Mesothelial cell of epicardium (in vitro differentiated cells): ENCODE measurements at places on chromosomes 1 and 21. TPM values are rescaled to one million over a fixed set of nuclear protein-coding genes. Genes with fewer than 3 reads are reported as not detected.
A peak's percentile ranks its signal among the peaks of the same experiment; 100 is the strongest.

NCAM2 gene
- total RNA-seq: 31.3 to 34.0 TPM (median 33.8 TPM) in 3 replicates

RIMKLA gene
- total RNA-seq: 0.20 to 0.31 TPM (median 0.20 TPM) in 3 replicates

CYP4A11 gene
- total RNA-seq: not detected in 3 replicates

LAMC1 gene
- total RNA-seq: 164 to 170 TPM (median 168 TPM) in 3 replicates

LRRC38 gene
- not detected in 3 replicates for total RNA-seq

RUNX3 gene
- total RNA-seq: 0.07 to 0.13 TPM (median 0.07 TPM) in 3 replicates

LCE1F gene
- not detected in 3 replicates for total RNA-seq

PTCH2 gene
- 1.4 to 1.7 TPM (median 1.4 TPM) in 3 replicates for total RNA-seq

S100A2 gene
- 0.43 to 0.51 TPM in 2 of 3 replicates, not detected in the other for total RNA-seq

UBL4B gene
- 10.2 to 11.7 TPM (median 10.7 TPM) in 3 replicates for total RNA-seq

TBX19 gene
- 2.4 to 2.9 TPM (median 2.6 TPM) in 3 replicates for total RNA-seq

BCAR3 gene
- total RNA-seq: 9.0 to 9.2 TPM (median 9.1 TPM) in 3 replicates

DNA sequence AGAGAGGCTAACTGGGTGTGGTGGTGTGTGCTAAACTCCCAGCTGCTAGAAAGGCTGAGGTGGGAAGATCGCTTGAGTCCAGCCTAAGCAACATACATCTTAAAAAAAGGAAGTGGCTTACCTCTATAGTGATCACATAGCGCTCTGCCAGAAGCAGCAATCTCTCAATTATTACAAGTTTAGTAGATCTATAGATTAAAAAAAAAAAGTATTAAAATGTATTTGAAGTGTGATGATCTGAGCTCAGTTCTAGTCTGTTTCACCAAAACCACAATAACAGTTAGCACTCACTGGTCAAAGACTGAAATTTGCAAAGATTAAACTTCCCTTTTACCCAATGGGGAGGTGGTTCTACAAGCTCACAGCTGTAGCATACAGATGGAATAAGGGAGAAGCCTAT, 76.3 kb downstream of the USP24 start:
- DNase-seq: no peak

- DNase-seq: no peak
Measured at GRCh38 chr1:41819069-41819468, 99.7 kb downstream of the HIVEP3 start.

- no peak for DNase-seq
Measured at GRCh38 chr1:224767031-224767430, 150.9 kb downstream of the CNIH3 start.

GRCh38 chr1:42165511-42166210, 1.1 kb upstream of the GUCA2A start:
- DNase-seq: peak; percentile 79

- DNase-seq: no peak
Measured at GRCh38 chr21:29196670-29197191, 66.3 kb downstream of the MAP3K7CL start.

- no peak for DNase-seq
Measured at GRCh38 chr1:117627546-117628130, 21.8 kb downstream of the TENT5C start.

DNA sequence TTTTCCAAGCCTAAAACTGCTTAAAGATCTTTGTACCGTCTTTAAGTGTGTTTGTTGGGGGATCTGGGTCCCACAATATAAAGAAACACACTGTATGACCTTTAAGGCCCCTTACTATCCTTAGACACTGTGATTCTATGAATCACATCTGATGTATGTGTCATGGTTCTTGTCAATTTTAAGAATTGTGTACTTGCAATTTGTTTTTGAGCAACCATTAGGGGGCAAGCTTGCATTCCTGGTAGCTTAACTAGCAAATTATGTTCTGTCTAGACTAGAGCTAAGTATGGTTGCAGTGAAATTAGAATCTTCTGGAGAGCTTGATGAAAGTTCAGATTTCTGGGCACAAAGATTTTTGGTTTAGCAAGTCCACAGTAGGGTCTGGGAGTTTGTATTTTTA, 219.5 kb downstream of the TPR start:
- no peak for DNase-seq

DNA sequence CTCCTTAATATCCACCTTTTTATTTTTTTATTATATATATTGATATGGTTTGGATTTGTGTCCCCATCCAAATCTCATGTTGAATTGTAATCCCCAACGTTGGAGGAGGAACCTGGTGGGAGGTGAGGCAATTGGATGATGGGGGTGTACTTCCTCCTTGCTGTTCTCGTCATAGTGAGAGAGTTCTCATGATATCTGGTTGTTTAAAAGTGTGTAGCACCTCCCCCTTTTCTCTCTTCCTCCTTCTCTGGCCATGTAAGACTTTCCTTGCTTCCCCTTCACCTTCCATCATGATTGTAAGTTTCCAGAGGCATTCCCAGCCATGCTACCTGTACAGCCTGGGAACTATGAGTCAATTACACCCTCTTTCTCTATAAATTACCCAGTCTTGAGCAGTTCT, 22.7 kb upstream of the CCSAP start:
- no peak for DNase-seq

DNA sequence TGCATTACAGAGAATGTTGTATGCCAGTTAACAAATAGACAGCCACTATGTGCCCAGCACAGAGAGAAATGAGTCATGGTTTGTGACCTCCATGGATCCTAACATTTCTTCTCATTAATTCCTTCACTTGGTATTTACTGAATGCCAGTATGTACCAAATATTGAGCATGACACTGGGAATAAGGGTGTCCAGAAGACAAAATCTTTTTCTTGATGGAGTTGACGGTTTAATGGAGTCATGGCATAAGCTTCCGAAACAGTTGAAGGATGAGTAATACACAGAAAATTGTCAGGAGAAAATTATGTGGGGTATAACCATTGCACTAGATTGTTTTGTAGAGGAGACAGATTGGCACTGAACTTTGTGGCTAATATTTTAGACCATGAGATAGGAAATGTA, 36.9 kb downstream of the PTGFR start:
- DNase-seq: no peak

GRCh38 chr1:56359056-56359455, 220.3 kb downstream of the PLPP3 start:
- DNase-seq: no peak

DNA sequence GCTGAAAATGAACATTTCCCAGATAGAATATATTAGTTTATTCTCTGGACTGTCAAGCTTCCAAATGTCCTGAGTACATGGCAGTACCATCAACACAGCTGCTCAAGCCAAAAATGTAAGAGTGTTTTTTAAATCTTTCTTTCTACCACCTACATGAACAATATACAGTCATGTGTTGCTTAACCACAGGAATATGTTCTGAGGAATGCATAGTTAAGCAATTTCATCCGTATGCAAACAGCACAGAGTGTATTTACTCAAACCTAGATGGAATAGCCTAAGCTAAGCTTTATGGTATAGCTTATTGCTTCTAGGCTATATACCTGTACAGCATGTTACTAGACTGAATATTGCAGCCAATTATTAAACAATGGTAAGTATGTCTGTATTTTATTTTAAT, 561.9 kb upstream of the ADGRL4 start:
- no peak for DNase-seq

DNA sequence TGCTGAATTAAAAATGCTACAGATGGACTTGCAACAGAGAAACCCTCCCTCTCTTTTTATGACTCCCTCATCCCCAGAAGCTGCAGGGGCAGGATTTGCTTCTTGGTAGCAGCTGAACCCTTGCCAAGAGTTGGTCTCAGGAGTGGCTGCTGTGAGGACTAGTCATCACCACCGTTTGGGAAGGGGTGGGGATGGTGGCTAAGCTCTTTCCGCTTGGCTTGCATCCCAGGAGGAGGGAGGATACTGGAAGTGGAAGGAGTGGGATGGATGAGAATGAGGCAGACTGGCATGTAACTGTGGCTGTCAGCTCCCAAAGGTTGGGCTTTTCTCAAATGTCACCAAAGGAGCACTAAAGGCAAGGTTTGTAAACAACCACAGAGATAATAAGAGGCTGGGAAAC, 50.8 kb upstream of the COL24A1 start:
- DNase-seq: no peak

DNA sequence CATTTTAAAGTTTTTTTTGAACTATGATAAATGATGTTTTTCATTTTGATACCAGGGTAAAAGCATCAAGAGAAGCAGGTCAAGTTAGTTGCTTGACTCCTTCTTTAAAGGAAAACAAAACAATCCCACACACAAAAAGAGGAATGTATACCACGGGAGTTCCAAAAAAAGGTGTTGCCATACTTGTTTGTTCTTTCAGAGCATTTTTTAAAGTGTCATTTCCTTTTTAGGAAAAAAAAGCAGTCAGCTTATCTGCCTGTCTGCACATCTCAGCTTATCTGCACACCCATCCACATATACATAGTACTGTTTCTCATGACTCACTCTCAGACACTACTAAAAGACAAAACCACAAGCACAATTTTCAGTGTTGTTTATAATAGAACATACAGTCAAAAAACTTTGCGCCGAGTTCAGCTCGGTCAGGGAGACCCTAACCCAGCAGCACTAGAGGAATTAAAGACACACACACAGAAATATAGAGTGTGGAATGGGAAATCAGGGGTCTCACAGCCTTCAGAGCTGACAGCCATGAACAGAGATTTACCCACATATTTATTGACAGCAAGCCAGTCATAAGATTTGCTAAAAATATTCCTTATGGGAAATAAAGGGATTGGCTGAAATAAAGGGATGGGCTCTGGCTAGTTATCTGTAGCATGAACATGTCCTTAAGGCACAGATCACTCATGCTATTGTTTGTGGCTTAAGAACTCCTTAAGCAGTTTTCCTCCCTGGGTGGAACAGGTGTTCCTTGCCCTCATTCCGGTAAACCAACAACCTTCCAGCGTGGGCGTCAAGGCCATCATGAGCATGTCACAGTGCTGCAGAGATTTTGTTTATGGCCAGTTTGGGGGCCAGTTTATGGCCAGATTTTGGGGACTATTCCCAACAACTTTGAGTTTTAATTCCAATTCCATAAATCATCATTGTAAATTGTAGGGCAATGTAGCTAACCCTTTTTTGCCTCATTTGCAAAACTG, 11.4 kb upstream of the MNDA start:
- DNase-seq: no peak

DNA sequence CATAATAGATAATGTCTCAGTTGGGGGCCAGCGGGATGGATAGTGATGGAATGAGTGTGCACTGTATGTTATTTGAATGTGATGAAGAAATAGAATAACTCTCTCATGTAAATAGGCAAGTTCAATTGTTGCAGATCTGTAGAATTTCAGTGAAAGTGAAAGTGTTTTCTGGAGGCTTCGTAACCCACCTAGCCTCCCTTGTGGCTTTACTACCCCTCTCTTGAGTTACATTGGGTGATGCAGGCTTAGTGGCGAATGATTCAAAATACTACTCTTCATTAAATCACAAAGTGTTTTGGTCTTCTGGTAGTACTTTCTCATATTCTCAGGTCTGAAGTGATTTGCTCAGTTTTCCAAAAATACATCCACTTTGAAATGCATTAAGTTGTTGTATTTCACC, 411.9 kb downstream of the ZP4 start:
- no peak for DNase-seq

- no peak for DNase-seq
Measured at GRCh38 chr1:40363721-40364120, 9.8 kb upstream of the SMAP2 start.

- no peak for DNase-seq
Measured at GRCh38 chr1:86822459-86822858, 91.5 kb downstream of the SELENOF start.

DNA sequence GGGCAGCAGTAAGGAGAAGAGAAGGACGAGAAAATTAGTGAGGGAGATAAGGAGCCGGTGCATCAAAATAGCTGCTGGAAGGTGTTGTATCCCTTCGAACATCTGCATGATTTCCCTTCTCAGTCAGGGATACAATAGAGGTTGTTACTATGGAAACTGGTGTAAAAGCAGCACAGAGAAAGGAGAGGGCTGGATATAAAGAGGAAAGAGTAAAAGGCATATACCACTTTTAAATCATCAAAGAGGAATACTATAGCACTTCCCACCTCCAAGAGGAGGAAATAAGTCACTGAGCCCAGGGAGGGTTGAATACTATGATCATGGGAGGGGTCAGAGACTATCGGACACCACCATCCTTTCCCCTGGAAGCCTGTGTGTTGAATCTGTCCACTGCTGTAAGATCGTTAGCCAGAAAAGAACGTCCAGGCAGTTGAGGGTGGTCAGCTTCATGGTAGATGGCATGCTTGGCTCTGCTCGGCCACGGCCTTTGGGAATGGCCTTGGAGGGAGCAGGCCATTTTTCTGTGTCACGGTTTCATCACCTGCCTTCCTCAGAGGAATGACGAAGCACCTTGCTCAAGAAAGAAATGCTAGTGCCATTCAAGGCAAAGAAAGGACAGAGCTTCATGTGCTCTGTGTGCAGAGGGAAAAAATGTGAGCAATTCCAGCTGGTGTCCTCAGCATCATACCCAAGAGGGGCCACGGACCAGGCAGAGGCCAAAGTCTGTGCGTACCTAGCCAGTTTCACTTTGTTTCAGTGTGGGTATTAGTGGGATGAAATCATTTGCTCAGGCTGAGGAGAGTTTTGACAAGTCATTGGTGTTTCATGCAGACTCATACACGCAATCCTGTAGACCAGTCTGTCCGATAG, 64.2 kb downstream of the IRF2BP2 start:
- peak; percentile 34 for DNase-seq

DNA sequence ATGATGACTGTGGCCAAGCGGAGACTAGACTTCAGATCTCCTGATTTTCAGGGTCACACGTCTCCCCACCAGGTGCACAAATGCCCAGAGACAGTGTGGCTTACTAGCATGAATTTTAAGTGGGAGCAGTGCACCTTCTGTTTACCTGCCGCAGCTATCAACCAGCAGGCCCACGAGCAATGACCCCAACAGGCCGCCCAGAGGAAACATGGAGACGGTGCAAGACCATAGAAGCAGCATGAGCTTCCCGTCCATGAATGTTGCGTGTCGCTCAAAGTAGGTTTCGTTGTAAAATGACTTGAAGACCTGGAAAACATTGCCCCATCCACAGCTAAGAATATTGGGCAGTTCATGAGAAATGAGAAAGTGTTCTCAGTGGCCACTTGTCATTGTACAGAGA, 3.5 kb downstream of the SLC2A7 start:
- DNase-seq: no peak

DNA sequence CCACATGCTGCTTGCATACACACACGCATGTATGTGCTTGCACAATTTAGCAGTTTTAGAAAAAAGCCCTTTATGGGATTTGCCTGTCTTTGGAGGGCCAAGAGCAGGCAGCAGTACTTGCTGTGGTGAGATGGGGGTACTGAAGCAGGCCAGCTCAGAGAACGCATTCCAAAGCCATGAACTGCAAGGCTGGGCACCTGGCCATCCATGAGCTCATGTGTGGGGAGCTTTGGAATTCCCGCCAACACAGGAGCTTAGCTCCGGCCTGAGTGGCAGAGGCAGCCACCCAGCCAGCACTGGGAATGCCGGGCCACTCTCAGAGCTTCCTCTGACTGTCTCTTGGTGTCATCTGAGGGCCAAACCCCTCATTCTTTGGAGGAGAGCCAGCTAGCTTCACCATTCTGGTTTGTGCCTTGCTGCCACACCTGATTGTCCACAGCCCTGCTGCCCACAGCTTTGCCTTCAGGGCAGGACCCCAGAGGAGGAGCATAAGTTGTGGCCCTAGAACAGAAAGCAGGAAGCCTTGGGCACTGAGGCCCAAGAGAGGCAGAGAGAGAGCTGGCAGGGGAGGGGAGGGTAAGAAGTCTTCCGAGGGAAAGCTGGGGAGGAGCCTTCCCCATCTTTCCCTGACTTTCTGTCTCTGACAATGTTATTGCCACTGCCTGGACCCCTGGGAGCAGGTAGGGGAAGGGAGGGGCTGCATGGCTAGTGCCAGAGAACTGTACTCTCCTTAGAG, 92.1 kb upstream of the POU3F1 start:
- DNase-seq: peak; percentile 81
